Endothelial cell of umbilical vein (primary cell): ENCODE measurements at places on chromosomes 3 and 15. TPM values are rescaled to one million over a fixed set of nuclear protein-coding genes. Genes with fewer than 3 reads are reported as not detected.

VGLL4 gene
- 58.9 and 67.0 TPM in 2 replicates for total RNA-seq

DNA sequence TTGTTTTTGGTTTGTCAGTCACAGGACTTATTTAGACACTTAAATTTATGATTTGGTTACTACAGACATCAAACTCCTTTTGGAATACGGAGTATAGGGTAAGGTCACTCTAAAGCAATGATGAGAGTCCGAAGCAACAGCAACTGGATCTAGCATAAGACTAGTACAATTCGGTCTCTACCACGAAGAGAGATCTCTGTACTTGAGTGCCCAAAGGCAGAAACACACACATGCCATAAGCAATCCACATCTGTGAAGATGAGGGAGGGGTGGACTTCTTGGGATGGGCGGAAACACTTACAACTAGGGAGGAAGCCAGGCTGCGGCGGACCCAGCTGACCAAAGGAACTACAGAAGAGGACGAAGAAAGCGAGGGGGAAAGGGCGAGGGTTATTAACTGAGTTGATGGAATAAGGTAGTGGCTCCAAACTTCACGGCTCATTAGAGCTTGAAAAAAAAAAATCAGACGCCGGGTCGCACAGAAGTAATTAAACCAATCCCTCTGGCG, 595 bp downstream of the DPH6 start:
- no peaks in the 10 kb centered on the region for H3K36me3 ChIP-seq
- DNase-seq, result peak; percentile 77
- H3K4me3 ChIP-seq, result peak overlapping the region; percentile 40
- peak overlapping the region; percentile 96 for H3K27ac ChIP-seq
- H3K4me1 ChIP-seq, result peaks cover 10% of the 10 kb centered on the region

MUSTN1 gene
- total RNA-seq, result 0.62 and 2.2 TPM in 2 replicates

GRCh38 chr3:133610031-133610430, 36.5 kb downstream of the CDV3 start:
- H3K36me3 ChIP-seq, result peaks cover 10% of the 10 kb centered on the region
- H3K4me1 ChIP-seq, result no peaks in the 10 kb centered on the region
- no peak overlapping the region for H3K27ac ChIP-seq
- no peak overlapping the region for H3K4me3 ChIP-seq

GRCh38 chr3:188139466-188139865, 14.5 kb upstream of the LPP start:
- H3K36me3 ChIP-seq, result no peaks in the 10 kb centered on the region
- H3K4me1 ChIP-seq, result no peaks in the 10 kb centered on the region
- peaks cover 3% of the 10 kb centered on the region for H3K27me3 ChIP-seq
- no peak overlapping the region for H3K4me3 ChIP-seq
- DNase-seq, result no peak
